Activated CD4-positive, alpha-beta T cell treated with anti-CD3 and anti-CD28 coated beads, Interleukin-2, amount 10 ng/mL, durations not matched to agents 24 days and 14 days (primary cell): ENCODE measurements at places on chromosomes 2 and 18. TPM values are rescaled to one million over a fixed set of nuclear protein-coding genes. Genes with fewer than 3 reads are reported as not detected.

DNA sequence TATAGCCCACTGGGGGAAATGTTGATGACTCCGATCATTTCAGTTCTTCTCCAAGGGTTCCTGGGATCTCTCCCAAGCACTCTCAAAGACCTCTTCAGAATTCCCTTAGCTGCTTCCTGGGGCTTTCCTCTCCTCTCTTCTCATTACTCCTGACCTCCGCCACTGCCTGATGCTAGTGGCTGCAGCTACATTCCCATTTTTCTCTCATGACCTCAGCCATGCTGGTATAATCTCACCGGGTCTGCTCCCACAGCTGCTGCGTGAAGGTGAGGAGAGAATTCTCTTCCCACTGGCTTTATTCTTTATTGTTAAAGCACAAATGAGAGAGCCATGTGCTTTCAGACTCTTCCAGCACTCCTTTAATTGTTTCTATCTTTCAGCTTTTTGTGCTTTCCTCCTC lies 312.0 kb upstream of the ETAA1 start:
- no peaks in the 10 kb centered on the region for H3K4me1 ChIP-seq
- DNase-seq, result no peak
- H3K27ac ChIP-seq, result no peak overlapping the region
- no peaks in the 10 kb centered on the region for H3K27me3 ChIP-seq
- H3K4me3 ChIP-seq, result no peak overlapping the region

GRCh38 chr2:238433300-238433915 lies 6.7 kb downstream of the ASB1 start:
- H3K4me3 ChIP-seq, result no peak overlapping the region
- no peak for DNase-seq
- peaks cover 61% of the 10 kb centered on the region for H3K36me3 ChIP-seq
- H3K27me3 ChIP-seq, result no peaks in the 10 kb centered on the region

DNA sequence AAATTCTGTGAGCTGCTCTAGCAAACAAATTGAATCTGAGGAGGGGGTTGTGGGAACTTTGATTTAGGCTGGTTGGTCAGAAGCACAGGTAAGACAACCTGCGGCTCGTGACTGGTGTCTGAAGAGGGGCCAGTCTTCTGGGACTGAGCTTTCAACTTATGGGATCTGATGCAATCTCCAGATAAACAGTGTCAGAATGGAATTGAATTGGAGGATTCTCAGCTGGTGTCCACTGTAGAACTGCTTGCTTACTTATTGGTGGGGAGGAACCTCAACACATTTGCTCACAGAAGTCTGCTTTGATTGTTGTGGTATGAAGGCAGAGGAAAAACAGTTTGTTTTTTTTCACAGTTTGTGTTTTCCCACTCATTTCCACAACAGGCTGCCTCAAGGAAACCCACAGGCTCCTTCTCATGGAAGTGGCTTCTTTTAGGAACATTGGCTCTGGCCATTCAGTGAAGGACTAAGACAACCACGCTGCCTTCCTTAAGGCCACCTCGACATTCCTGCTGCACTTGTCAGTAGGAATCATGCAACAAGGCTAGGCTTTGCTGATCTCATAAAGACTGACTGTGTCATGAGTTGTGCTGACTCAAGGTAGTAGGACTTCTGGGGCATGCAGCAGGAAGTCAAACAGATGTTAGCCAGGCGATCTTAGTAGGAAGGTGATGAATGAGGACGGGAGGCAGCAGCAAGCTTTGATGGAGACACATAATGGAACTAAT lies 104.7 kb downstream of the TSN start:
- H3K4me3 ChIP-seq, result no peak overlapping the region
- no peak overlapping the region for H3K27ac ChIP-seq
- no peaks in the 10 kb centered on the region for H3K4me1 ChIP-seq

DNA sequence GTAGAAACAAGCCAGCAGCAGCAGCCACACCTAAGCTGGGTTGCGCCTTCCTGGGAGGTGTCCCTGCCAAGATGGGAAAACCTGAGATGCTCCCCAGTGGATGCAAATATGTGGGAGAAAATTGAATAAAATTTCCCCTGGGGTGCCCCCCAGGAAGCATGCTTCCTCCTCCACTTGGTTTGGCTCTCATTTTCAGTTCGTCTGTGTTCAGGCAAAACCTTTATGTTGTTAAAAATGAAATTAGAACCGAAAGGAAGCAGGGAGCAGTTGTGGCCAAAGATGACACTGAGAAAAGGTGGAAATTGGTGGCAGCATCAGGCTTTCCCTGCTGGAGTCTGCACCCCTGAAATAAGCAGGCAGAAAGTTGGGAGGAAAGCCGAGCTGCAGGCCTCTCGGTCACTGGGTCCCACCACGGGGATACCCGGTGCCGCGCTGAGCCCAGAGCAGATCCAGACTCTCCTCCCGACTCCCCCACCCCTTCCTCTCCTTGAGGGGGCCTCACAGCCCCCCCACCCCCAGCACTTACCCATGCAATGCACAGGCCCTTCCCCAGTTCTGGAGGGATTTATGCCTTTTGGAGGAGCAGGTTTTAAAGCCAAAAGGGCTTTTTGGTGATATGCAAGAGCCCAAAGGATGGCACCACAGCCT lies 267.7 kb upstream of the SPRED2 start:
- DNase-seq, result no peak
- no peaks in the 10 kb centered on the region for H3K36me3 ChIP-seq
- peaks cover 3% of the 10 kb centered on the region for H3K27me3 ChIP-seq
- H3K27ac ChIP-seq, result no peak overlapping the region
- H3K4me3 ChIP-seq, result no peak overlapping the region

- no peak overlapping the region for H3K27ac ChIP-seq
- H3K4me3 ChIP-seq, result no peak overlapping the region
- no peak for DNase-seq
These were observed 77.5 kb downstream of the ACSL3 start for GRCh38 chr2:222938327-222938726.

DNA sequence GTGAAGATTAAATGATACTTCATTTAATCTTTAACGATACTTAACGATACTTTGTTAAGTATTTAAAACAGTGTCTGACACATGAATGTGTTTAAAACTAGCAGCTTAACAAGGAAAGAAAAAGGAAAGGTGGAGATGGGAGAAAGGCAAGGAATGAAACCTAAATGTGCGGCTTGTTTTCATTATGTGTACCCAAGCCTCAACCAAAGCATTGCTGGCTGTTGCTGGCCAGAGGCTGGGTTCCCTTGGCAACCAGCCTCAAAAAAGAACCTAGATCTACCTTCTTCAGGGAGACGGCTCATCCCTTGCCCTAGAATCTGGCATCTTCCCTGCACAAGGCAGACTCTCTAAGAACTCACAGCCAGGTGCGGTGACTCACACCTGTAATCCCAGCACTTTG lies 13.8 kb upstream of the PCBP1 start:
- no peaks in the 10 kb centered on the region for H3K27me3 ChIP-seq
- no peak for DNase-seq
- no peak overlapping the region for H3K4me3 ChIP-seq
- H3K27ac ChIP-seq, result peak overlapping the region; percentile 65
- peaks cover 40% of the 10 kb centered on the region for H3K36me3 ChIP-seq

GRCh38 chr2:127048618-127048935 lies 58.4 kb downstream of the BIN1 start:
- H3K27ac ChIP-seq, result no peak overlapping the region
- H3K4me3 ChIP-seq, result no peak overlapping the region
- no peak for DNase-seq
- peaks cover 2% of the 10 kb centered on the region for H3K4me1 ChIP-seq

- H3K36me3 ChIP-seq, result no peaks in the 10 kb centered on the region
- no peak overlapping the region for H3K27ac ChIP-seq
- no peak overlapping the region for H3K4me3 ChIP-seq
- peaks cover 10% of the 10 kb centered on the region for H3K4me1 ChIP-seq
- peaks cover 14% of the 10 kb centered on the region for H3K27me3 ChIP-seq
- DNase-seq, result no peak
These were observed 4.7 kb upstream of the KCNG3 start for GRCh38 chr2:42498497-42498896.

DNA sequence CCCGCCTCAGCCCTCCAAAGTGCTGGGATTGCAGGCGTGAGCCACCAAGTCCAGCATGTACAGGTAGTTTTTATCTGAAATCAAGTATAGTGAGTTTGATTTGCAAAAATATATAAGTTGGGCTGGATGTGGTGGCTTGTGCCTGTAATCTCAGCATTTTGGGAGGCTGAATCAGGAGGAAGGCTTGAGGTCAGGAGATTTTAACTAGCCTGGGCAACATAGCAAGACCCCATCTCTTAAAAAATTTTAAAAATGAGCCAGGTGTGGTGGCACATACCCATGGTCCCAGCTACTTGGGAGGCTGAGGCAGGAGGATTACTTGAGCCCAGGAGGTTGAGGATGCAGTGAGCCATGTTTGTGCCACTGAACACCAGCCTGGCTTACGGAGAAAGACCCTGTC lies 5.6 kb upstream of the GALM start:
- DNase-seq, result no peak
- H3K27ac ChIP-seq, result no peak overlapping the region
- H3K27me3 ChIP-seq, result no peaks in the 10 kb centered on the region
- peaks cover 46% of the 10 kb centered on the region for H3K4me1 ChIP-seq

DNA sequence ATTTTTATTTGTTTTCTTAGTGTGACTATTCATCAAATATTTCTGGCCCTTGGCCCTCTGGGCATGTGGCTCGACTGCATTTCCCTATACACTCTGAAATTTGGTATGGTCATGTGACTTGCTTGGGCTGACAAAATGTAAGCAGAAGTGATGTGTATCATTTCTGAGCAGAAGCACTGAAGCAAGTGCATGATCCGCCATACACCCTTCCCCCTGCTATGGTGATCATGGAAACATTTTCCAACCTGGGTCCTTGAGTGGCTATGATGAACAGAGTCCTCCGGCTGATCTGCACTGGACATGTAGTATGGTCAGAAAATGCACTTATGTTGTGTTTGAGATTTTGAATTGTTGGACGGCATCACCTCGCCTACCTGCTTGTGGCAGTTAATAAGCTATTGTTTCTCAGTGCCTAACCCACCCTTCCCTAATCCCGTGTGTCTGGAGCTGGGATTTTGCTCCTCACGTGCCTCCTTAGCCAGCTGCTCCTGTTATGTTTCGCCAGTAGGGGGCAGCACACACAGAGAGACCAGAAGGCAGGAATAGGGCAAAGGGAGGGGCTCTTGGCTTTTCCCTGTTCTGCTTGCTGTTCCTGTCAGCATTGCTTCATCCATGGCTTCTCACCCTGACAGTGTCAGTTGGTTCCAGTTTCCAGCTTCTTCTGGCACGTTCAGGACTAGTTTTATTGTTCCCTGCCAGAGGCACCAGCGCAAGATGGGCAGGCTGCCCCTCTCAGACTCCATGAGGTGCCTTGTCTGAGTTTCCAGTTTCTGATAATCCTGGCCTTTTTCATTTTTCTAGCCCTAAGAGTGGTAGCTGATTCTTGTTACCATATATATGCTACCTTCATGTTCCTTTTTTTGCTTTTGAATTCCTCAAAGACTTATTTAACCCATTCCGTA lies 207.4 kb downstream of the ARL6IP6 start:
- peak; percentile 82 for DNase-seq
- H3K27ac ChIP-seq, result no peak overlapping the region
- H3K4me1 ChIP-seq, result no peaks in the 10 kb centered on the region
- no peaks in the 10 kb centered on the region for H3K36me3 ChIP-seq
- no peak overlapping the region for H3K4me3 ChIP-seq

GRCh38 chr2:64401529-64401880 lies 52.5 kb upstream of the LGALSL start:
- no peak overlapping the region for H3K4me3 ChIP-seq
- no peaks in the 10 kb centered on the region for H3K36me3 ChIP-seq
- H3K27ac ChIP-seq, result no peak overlapping the region
- no peak for DNase-seq
- peaks cover 12% of the 10 kb centered on the region for H3K27me3 ChIP-seq

- no peak for DNase-seq
- no peak overlapping the region for H3K4me3 ChIP-seq
- no peak overlapping the region for H3K27ac ChIP-seq
- no peaks in the 10 kb centered on the region for H3K36me3 ChIP-seq
These were observed 185.9 kb downstream of the SLC39A10 start for GRCh38 chr2:195842932-195843331.

GRCh38 chr2:133755480-133756300 lies 187.4 kb upstream of the NCKAP5 start:
- H3K27me3 ChIP-seq, result no peaks in the 10 kb centered on the region
- no peak overlapping the region for H3K4me3 ChIP-seq
- H3K36me3 ChIP-seq, result no peaks in the 10 kb centered on the region
- DNase-seq, result no peak
- H3K4me1 ChIP-seq, result no peaks in the 10 kb centered on the region
- no peak overlapping the region for H3K27ac ChIP-seq

GRCh38 chr18:9906481-9906880 lies 7.3 kb upstream of the VAPA start:
- DNase-seq, result no peak
- no peaks in the 10 kb centered on the region for H3K36me3 ChIP-seq
- peaks cover 31% of the 10 kb centered on the region for H3K27me3 ChIP-seq
- no peak overlapping the region for H3K27ac ChIP-seq
- H3K4me3 ChIP-seq, result no peak overlapping the region
- H3K4me1 ChIP-seq, result no peaks in the 10 kb centered on the region

GRCh38 chr18:4908328-4908727 lies 288.7 kb downstream of the AKAIN1 start:
- no peaks in the 10 kb centered on the region for H3K27me3 ChIP-seq
- H3K36me3 ChIP-seq, result no peaks in the 10 kb centered on the region
- no peak overlapping the region for H3K4me3 ChIP-seq
- no peak overlapping the region for H3K27ac ChIP-seq

DNA sequence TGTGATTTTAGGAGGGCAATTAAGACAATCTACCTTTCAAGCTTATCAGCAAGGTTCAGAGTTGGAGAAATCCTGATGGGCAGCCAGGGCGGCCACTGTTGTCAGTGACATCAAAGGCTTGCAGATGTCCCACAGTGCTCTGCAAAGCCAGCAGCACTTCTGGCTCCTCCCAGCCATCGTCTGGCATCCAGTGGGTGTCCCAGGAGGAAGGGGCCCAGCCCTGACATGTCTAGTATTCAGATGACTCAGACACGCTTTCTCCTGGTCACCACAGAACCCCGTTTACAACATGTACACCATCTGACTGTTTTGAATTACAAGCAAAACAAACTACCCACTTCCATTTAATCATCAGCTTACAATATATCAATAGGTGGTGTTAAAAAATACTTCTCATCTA lies 61.4 kb downstream of the CYRIA start:
- H3K4me3 ChIP-seq, result no peak overlapping the region
- H3K27ac ChIP-seq, result no peak overlapping the region

GRCh38 chr2:237072067-237072931 lies 13.4 kb upstream of the COPS8 start:
- no peak overlapping the region for H3K4me3 ChIP-seq
- no peaks in the 10 kb centered on the region for H3K27me3 ChIP-seq
- no peaks in the 10 kb centered on the region for H3K4me1 ChIP-seq
- DNase-seq, result peak; percentile 91

GRCh38 chr2:241014764-241015163 lies 16.3 kb downstream of the SNED1 start:
- no peaks in the 10 kb centered on the region for H3K4me1 ChIP-seq
- no peaks in the 10 kb centered on the region for H3K36me3 ChIP-seq
- no peak for DNase-seq
- H3K27ac ChIP-seq, result no peak overlapping the region

IL1F10 gene
- total RNA-seq, result not detected in 2 replicates

LOXL3 gene
- total RNA-seq, result 1.5 and 1.7 TPM in 2 replicates

ANKRD53 gene
- total RNA-seq, result not detected in 2 replicates

CTAGE1 gene
- not detected in 2 replicates for total RNA-seq

UBE2E3 gene
- total RNA-seq, result 53.9 and 54.9 TPM in 2 replicates

LYG2 gene
- total RNA-seq, result not detected in 2 replicates

DCDC2C gene
- total RNA-seq, result not detected in 2 replicates

FZD7 gene
- total RNA-seq, result 1.3 TPM in 2 replicates
